Iris pigment epithelial cell (primary cell): ENCODE measurements at places on chromosomes 3 and 15.

DNA sequence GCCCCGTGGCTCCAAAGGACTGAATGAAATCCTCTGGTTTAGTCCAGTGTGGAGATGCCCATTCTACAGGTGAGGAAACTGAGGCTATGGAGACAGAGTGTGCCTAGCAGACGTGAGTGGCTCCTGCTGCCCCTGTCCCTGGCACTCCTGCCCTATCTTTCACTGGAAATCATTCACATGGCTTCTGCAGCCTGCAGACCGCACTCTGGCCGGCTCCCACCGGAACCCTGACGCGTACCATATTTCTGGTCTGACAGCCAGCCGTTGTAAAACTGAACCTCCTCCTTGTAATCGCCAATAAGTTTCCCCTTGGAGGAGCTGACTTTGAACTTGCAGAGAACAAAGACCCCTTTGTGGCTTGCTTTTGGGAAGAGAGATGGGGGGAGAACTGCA lies 136.5 kb downstream of the CHSY1 start:
- no peak for DNase-seq

DNA sequence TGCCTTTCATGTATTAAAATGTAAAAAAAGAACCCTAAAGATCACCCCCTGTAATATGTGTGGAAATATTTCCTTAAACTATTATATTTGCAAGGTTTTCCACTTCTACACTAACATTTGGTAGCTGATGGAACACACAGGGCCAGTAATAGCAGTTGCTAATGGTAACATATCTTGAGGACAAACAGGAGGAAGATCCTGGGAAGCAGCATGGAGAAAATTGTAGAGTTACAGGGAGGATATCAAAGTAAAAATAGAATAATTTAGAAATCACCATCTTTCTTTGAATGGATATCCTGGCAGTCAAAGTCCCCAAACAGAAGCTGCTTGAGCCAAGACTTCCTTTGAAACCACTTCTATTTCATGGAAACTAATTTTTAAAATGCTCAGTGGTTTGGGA lies 29.5 kb upstream of the OSTN start:
- DNase-seq, result no peak

DNA sequence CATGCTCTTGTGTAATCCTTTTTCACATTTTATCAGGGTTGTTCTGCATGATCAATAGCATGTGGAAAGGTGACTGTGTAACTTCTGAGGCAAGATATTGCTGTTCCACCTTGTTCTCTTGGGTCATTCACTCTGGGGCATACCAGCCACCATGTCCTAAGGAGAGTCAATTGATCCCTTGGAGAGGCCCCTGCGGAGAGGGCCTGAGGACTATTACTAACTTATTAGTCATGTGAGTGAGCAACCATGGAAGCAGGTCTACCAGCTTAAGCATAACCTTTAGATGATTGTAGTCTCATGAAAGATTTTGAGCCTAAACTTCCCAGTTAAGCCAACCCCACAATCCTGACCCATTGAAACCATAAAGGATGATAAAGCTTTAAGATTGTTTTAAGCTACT lies 22.0 kb upstream of the COL6A5 start:
- DNase-seq, result no peak

- no peak for DNase-seq
Observed at GRCh38 chr15:20643829-20644425, 102.3 kb upstream of the GOLGA6L6 start.

GRCh38 chr3:5813521-5813920 lies 626.0 kb downstream of the EDEM1 start:
- DNase-seq, result no peak

- DNase-seq, result no peak
Observed at GRCh38 chr3:131396170-131396569, 14.6 kb downstream of the NUDT16 start.
